NCI-H2171 (cell line): ENCODE measurements at places on chromosomes 7 and 10.
A peak's percentile ranks its signal among the peaks of the same experiment; 100 is the strongest.

GRCh38 chr7:114414156-114415063, at the start of gene FOXP2:
Gene FOXP2, plus strand, starts transcription at chr7:114414815. Its CDS starts 11,697 bp downstream, at chr7:114426512.
- peak; percentile 80 for DNase-seq

DNA sequence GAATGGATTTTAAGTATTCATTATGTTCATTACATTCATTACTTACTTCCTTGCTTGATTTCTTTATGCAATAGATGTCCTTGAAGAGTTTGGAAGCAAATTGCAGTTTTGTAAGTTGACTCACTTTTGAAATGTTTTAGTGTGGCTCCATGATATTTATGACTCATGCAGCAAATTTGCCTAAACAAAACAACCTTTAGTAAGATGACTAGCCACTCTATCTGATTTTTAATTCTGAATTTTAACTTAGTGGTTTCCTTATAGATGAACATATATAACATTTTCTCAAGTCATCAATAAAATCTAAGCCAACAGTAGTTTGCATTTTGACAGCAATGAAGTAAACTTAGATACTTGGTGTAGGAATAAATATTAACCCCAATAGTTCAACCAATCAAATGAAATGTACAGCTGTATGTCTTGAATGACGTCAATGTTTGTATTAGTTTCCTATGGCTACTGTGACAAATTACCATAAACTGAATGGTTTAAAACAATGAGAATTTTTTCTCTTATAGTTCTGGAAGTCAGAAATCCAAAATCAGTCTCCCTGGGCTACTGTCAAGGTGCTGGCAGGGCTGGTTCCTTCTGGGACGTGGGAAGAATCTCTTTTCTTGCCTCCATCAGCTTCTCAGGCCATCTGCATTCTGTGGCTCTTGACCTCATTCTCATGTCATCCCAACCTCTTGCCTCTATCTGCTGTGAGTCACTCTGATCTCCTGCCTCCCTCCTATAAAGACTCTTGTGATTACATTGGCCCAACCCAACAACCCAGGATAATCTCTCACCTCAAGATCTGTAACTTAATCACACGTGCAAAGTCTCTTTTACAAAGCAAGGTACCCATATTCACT, 73.4 kb downstream of the AHR start:
- DNase-seq: no peak

DNA sequence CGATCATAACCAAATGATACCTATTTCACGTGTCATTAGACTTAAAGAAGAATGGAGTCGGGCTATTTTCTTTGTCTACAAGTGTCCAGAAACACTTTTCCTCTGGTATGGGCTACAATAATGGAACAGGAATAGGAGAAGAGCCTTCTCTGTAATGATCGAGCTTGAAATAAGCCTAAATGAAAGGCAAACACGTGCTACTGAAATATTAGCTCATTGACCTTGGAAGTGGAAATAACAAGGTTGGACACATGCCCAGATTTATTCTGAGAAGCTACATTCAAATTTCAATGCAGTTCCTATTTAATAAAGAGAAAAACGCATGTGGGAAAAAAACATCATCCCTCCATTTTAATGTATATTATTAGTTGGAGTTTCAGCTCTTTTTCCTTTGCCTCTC, 254.7 kb upstream of the PTER start:
- no peak for DNase-seq

GRCh38 chr7:94250987-94251386, 143.7 kb upstream of the COL1A2 start:
- DNase-seq: peak; percentile 63

GRCh38 chr7:148894591-148894990, 10.5 kb upstream of the EZH2 start:
- no peak for DNase-seq

GRCh38 chr10:127344346-127344745, 148.0 kb upstream of the INSYN2A start:
- no peak for DNase-seq

GRCh38 chr10:13331646-13332045, 16.4 kb downstream of the SEPHS1 start:
- DNase-seq: no peak

DNA sequence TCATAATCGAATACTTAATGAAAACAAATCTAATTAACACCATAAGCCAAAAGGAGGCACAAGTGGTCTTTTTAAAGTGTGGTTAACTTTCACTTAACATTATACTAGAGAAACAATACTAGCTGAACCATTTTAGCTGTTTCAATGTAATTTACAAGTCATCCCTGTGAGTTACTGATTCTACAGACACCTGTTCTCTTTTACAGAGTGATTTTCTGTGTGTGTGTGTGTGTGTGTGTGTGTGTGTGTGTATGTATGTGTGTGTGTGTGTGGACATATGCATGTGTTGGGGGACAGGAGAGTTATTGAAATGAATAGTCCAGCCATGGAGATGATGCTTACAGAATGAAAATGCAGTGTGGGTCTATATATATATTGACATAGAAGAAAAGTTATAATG, 200.2 kb downstream of the DNAJC1 start:
- DNase-seq: no peak

GRCh38 chr10:131059881-131060280, 251.6 kb downstream of the TCERG1L start:
- DNase-seq: no peak

- no peak for DNase-seq
Measured at GRCh38 chr10:62063795-62064472, 162.4 kb downstream of the ARID5B start.

DNA sequence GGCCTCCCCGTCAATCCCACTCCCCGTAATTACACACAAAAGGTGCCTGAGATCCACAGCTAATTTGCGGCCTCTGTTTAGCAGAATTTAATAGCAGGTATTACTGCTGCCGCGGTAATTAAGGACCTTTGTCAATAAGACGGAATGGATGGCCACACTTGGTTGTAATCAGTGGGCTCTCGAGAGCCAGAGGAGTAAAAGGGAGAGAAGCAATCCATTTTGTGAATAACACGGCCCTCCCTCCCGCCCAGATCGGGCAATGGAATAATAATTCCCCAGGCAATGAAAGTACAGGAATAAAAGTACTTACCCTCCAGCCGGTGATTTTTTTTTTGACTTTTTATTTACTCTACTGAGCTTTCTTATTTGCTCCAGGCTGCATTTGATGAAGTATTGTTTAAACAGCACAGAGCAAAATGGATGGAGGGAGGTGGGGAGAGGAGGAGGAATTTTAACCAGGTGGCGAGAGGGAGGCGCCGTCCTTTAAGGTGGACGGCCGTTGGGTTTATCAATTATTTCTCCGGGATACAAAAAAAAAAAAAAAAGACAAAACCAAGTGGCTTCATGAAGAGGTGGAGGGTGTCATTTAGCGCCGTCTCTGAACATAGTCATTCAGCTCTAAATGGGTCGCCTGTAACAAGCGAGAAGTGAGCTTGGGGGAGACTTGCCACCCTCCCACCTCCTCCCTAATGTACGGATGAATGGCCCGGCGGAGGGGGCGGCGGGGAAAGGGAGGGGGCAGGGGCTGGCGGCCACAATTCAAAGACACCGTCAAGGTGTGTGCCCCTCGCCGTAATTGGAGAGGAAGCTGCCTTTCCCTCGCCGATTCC, 120.3 kb downstream of the BUB3 start:
- no peak for DNase-seq

DNA sequence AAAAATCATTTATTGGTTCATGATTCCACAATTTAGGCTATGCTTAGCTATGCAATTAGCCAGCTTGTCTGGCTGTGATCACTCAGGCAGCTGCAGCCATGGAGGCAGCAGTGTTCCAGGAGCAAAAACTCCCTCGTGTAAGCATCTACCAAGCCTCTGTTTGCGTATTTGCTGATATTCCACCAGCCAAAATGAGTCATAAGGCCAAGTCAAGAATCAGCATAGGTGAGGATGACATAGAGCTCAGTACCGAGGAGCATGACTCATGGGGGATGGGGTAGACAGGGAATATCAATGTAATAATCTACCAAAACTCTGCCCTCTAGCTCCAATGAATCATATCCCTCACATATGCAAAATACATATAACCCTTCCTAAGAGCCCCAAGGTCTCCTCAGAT, 63.3 kb downstream of the IMMP2L start:
- no peak for DNase-seq

- no peak for DNase-seq
Measured at GRCh38 chr7:117045927-117046710, 92.8 kb downstream of the ST7 start.

- DNase-seq: no peak
Measured at GRCh38 chr10:123571978-123572377, 94.2 kb upstream of the GPR26 start.

GRCh38 chr7:135121868-135122267, 26.0 kb upstream of the TMEM140 start:
- no peak for DNase-seq

- DNase-seq: no peak
Measured at GRCh38 chr7:121037957-121038716, 49.6 kb downstream of the CPED1 start.

- DNase-seq: no peak
Measured at GRCh38 chr7:69928621-69929020, 330.3 kb downstream of the AUTS2 start.

DNA sequence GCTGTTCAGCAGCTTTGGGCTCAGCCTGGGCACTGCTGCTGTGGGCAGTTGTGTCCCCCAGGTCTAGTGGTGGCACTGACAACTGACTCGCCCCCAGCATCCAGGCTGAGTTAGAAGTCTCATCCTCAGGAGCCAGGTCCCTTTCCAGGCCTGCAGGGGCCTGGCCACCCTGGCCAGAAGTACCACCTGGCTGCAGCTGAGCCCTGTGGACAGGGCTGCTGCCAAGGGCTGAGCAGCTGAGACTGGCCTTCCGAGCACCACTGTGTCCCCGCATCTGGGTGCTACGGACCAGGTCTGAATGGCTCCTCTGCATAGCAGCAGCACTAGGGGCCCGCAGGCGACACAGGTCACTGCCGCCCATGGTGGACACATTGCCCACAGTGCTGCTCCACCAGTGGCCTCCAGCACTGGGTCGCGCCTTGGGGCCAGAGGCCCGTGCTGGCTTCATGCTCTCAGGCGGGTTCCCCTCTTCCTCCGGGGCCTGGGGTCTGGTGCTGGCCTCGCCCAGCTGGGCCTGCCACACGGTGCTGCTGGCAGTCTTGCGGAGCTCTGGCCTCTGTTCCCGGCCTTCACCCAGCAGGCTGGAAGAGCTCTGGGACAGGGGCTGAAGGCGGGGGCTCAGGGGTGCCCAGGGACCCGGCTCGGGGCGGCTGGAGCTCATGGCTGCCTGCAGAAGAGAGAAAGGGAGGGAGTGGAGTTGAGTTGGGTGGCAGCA, 6.2 kb downstream of the GPRIN2 start:
- DNase-seq: no peak

- no peak for DNase-seq
Measured at GRCh38 chr10:88129013-88129412, 265.6 kb downstream of the PTEN start.

- no peak for DNase-seq
Measured at GRCh38 chr10:132749371-132749795, 36.6 kb downstream of the NKX6-2 start.

GRCh38 chr10:24272374-24272773, 63.4 kb downstream of the KIAA1217 start:
- DNase-seq: no peak

DNA sequence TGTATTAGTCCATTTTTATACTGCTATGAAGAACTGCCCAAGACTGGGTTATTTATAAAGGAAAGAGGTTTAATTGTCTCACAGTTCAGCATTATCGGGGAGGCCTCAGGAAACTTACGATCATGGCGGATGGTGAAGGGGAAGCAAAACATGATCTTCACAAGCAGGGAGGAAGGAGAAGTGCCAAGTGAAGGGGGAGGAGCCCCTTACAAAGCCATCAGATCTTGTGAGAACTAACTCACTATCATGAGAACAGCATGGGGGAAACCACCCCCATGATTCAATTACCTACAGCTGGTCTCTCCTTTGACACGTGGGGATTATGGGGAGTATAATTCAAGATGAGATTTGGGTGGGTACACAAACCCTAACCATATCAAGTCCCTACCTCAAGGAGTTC, 85.4 kb downstream of the JAZF1 start:
- DNase-seq: no peak

DNA sequence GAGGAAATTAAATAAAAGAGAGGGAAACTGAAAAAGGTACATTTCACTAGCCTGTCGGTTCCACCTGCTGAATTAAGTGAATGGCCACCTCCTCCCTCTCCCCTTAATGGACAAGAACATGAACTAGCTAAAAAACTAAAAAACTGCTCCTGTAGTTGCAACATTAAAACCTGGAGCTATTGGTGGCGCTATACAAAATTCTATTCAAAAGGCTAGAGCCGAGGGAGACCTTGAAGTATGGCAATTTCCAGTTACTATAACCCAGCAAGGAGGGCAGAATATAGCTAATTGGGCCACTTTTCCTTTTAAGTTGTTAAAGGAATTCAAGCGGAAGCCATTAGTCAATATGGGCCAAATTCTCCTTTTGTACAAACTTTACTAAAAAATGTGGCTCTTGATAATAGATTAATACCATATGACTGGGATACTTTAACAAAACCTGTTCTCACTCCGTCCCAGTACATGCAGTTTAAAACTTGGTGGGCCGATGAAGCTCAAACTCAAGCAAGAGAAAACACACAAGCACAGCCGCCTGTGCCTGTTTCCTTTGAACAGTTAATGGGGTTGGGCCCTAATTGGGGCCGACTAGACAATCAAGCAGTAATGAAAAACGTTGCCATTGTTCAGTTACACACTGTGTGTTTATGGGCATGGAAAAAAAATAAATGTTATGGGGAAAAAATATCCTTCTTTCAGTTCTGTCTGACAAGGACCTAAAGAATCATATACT, 6.5 kb upstream of the CHST3 start:
- DNase-seq: no peak

DNA sequence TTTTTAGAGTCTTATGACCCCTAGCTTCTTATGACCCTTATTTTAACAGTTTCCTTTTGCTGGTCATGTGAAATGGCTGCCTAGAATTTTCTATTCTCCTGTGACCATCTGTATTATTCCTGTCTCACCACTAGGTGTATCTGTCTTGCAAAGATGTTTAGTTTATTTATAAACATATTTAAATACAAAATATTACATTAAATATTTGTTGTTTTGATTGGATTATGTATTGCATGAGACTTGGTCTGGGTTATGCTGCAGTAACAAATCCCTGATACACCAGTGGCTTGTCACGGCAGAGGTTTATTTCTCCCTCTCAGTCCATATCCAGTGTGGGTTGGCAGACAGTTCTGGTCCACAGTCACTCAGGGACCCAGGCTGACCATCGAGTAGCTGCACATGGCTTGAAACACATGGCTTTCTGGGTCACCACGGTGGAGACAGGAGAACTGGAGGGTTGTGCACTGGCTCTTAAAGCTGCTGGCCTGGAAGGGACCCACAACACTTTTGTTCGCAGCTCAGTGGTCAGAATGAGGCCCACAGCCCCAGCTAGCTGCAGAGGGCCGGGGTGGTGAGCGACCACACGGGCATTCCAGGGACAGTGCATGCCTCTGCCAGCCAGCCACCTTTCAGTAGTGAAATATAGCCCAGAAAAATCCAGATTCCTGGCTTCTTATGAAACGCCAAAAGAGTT, 7.4 kb downstream of the RASSF4 start:
- DNase-seq: no peak

- DNase-seq: no peak
Measured at GRCh38 chr7:22694597-22695207, 32.3 kb upstream of the IL6 start.
